ENCODE measurements at places on chromosomes 12 and 14. TPM values are rescaled to one million over a fixed set of nuclear protein-coding genes. Genes with fewer than 3 reads are reported as not detected.

The CISTR gene
- not detected for total RNA-seq

The C14orf180 gene
- not detected for total RNA-seq

The RTL1 gene
- not detected for total RNA-seq

The KERA gene
- not detected for total RNA-seq

The GDF3 gene
- 0.34 TPM for total RNA-seq

The IFNG-AS1 gene
- not detected for total RNA-seq

The KRT79 gene
- not detected for total RNA-seq

The KCNJ8 gene
- 0.66 TPM for total RNA-seq

The PIK3C2G gene
- not detected for total RNA-seq

All from glutamatergic neuron (in vitro differentiated cells).